ENCODE measurements at places on chromosomes 6 and 20. TPM values are rescaled to one million over a fixed set of nuclear protein-coding genes. Genes with fewer than 3 reads are reported as not detected.

CTCFL gene
- not detected for total RNA-seq

CAP2 gene
- total RNA-seq = 8.4 TPM

RHAG gene
- 0.05 TPM for total RNA-seq

KIAA0408 gene
- total RNA-seq = 0.23 TPM

DPPA5 gene
- total RNA-seq = not detected

OTOR gene
- not detected for total RNA-seq

TNNC2 gene
- total RNA-seq = not detected

BMP6 gene
- 4.0 TPM for total RNA-seq
